ENCODE measurements at places on chromosomes 7 and 10.

DNA sequence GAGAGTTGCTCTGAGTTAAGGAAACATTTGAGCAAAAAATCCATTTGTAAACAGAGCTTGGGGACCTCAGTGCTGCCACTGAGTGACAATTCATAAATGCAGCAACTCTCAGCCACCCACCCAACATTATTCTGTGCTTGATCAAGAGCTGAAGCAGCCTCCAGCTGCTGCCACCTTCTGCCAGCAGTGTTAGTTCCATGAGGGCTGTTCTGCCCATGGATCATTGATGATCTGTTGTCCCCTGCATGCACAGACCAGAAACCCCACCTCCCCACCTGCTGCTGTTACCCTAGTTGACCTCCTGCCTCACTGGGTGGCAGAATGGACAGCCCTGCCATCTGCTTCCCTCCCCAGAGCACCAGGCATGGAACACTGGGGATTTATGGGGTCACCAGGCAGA lies 305.4 kb downstream of the KCNMA1 start:
- DNase-seq, result no peak

DNA sequence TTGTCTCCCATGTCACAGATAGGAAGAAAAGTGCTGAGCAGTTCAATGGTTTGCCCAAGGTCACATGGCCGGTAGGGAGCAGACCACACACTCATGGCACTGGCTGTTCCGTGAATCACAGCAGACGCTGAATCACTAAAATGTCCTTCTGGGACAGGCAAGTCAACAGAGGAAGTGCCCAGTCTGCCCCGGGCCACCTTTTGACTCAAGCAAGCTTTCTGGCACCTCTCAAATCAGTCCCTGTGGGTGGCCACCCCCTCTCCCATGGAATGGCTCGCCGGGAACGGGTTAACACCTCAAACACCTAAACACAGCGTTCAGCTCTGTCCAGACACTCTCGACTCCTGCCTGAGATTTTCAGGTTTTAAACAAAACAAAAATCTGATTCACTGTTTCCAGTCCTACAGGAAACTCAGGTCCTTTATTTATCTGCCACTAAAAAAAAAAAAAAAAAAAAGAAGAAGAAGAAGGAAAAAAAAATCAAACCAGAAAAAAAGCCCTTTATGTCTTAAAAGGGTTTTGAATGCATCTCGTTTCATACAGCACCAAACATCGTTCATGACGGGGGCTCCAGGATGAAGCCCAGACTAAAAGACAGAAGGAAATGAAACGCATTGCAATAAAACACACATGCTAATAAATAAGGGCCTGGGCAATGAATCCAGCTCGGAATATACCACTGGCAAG lies 15.5 kb downstream of the CARD11 start:
- DNase-seq, result no peak

- no peak for DNase-seq
Observed at GRCh38 chr7:45684910-45685618, 110.9 kb downstream of the ADCY1 start.

DNA sequence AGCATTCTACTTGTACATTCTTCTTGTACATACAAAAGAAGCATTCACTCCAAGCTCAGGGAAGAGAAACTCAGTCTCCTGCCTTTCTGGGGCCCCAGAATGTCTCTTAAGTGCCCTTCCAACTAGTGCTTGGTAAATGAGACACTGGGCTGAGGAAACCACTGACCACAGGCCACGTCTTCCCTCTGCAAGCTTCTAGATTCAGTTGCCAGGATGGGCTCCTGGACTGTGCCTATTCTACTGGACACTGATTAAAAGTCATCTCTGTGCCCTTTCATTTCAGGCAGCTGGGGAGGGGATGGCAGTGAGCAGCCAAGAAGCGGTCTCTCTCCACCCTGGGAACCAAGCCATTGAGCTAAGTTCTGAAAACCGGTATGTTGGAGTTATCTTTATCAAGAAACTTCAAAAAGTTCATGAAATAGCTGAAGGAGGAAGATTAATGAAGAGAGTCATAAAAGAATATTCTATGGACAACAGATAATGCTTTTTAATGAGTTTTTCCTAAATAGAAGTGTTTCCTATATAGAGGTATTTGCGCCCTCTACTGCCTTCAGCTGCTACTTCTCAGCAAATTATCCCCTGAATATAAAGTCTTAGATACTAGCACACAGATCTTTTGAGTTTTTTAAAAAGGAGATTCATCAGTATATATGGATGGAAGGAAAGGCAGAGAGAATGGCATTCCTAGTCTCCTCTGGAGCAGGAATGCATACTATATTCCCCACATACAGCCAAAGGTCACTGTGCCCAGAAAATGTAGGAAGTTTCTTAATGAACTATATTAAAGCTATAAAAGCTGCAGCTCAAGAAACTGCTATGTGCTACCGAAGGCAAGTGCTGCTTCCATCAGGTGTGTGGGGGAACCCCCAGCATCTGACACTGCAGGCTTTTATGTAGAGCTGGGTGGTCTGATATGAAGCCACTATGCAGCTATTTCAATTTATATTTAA lies 8.4 kb upstream of the IFIT1B start:
- no peak for DNase-seq

DNA sequence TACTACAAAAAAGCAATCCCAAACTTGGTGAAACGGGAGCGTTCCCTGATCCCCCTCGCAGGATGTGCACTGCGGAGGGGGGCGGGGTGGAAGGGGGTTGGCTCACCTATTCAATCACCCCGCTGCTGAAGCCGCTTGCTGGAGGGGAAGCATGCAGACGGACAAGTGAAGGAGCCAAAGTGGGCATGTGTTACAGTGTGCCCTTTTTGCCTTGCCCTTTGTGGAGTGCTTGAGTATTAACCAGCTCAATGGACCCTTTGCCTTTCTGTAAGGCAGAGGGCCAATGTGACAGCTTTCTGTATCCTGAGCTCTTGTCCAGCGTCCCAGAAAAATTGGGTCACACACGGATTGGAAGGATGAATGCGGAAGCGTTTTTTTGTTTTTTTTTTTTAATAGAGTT lies 348.9 kb upstream of the NPSR1 start:
- no peak for DNase-seq

DNA sequence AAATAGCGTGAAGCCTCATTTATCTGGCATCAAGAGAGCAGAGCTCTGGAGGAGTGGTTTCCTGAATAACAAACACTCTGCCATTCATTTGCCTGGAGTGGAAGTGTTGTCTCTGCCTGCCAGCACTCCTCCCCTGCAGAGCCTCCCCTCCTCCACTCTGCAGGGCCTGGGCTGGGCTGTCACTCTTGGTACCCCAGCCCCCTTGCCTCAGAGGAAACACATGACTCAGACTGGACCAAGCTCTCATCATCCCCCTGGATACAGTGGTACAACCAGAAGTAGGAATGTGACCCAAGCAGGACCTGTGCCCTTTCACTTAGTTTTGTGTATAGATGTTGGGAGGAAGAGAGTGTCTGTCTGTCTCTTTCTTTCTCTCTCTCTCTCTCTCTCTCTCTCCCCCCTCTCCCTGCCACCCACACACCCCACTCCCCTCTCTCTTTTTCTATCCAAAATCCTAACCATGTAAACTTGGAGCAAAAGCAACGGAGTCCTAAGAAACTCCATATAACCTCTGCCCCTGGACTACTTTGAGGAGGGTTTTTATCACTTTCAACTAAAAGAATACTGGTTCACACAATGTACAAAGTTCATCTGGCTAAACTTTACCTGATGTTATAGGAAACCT lies 43.9 kb downstream of the DOCK4 start:
- no peak for DNase-seq

DNA sequence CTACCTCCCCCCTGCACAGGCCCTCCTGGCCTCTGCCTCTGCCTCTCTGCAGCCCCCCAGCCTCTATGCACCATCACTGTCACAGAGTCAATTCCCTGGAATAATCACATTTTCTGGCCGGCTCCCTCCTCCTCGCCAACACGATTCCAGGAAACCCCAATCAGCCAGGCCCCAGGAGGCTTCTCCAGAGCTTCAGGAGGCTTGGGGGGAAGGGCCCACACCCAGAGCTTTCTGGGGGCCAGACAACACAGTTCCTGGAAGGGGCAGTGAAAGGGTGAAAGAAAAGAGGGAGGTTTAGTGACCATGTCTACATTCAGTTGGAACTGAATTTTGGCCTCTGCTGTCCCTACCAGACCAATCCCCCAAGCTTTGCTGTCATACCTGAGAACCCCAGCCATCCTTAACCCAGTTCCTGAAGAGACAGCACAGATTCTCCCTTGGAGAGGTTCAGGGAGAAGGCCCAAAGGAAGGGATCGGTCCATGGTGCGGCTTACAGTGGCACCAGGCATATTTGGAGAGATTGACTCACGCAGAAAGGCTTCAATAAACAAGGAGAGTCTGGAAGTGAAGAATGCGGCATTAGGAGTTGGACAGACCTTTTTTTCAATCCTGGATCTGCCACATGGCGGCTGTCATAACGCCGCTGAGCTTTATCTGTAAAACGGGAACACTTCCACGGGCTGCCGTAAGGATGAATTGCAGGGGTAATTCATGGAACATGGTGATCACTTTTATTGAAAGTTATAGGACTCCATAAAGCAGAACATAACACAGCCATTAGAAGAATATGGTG lies 89.0 kb downstream of the NEURL1 start:
- DNase-seq, result no peak
